LHCN-M2 (cell line): ENCODE measurements at places on chromosomes 3 and 15.
A peak's percentile ranks its signal among the peaks of the same experiment; 100 is the strongest.

DNA sequence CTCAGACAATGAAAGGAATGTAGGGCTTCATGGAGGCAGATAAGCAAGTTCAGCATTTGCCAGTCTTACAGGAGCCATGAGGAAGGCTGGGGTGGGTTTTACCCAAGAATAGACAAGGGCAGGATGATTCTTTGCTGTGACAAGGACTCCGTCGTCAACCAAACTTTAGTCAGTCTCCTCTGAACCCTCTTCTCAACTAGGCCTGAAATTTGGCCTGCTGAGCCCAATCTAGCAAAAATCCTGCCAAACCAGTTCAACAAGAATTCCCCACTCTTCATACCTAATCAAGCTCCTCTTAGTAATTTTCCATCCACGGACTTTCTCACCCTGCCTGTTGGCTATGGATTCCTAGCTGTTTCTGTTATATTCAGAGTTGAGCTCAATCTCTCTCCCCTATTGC is 280.5 kb downstream of the TBL1XR1 start:
- no peak for DNase-seq

DNA sequence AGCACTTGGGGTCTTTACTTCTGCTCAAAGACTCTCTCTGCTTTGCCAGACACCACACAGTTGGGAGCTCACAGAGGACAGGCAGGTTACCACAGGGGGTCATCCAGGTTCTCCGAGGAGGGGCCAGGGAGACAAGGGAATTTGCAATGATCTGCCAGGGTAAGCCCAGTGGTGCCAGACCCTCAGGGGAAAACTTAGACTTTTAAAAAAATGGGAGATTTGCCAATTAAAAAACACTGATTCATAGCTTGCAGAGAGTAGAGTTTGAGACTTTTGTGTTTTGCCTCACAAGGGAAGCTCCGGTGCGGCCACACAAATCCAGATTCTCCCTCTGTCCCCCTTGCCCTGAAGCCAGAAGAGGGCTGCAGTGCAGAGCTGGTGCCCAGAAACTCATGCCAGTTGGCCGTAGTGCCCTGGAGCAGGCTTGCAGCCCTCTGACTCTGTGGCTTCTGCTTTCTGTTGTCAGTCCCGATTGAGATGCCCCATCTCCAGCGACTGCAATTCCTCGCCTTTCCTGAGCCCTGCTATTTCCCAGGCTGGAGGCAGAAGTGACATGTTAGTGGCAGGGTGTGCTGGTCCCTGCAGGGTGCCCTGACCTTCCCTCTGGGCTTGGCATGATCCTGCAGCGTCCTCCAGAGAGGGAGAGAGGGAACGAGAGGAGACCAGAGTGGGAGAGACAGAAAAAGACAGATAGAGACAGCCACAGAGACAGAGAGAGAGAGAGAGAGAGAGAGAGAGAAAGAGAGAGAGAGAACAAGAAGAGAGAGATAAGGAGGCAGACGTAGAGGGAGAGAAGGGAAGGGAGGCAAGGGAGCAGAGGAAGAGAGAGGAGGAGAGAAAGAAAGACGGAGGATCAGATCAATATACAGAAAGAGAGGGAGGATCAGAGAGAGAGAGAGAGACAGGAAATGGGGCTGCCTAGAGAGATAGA is 46.0 kb downstream of the RHCG start:
- no peak for DNase-seq

- DNase-seq: peak; percentile 62
These were observed 171.3 kb upstream of the GADL1 start for GRCh38 chr3:31065765-31066164.

- DNase-seq: no peak
These were observed 389.0 kb downstream of the LSAMP start for GRCh38 chr3:116056280-116056679.

GRCh38 chr3:111764645-111765091 is 94.4 kb upstream of the PHLDB2 start:
- peak; percentile 63 for DNase-seq

GRCh38 chr3:115659253-115660220 is 36.2 kb downstream of the GAP43 start:
- DNase-seq: peak; percentile 13

DNA sequence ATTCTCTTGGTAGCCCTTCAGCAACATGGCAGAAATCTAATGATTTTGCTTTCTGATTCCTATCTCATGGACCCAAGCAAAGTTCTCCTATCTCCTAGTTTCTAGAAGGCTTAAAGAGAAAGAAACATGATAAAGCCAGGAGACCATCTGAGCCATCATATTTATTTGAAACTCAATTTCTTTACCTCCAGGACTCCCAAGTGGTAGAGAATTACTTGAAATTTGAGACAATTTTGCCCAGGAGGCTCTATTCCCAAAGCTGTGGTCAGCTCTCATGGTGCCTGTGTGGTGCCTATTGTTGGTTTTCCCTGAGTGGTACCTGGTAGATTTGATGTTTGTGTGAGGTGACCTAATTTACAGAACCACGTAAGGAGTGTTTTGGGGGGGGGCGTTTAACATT is 38.8 kb downstream of the CHP1 start:
- no peak for DNase-seq

- no peak for DNase-seq
These were observed 5.0 kb downstream of the RPLP1 start for GRCh38 chr15:69457304-69458280.

- no peak for DNase-seq
These were observed 2.8 kb downstream of the RRP9 start for GRCh38 chr3:51938780-51939425.

DNA sequence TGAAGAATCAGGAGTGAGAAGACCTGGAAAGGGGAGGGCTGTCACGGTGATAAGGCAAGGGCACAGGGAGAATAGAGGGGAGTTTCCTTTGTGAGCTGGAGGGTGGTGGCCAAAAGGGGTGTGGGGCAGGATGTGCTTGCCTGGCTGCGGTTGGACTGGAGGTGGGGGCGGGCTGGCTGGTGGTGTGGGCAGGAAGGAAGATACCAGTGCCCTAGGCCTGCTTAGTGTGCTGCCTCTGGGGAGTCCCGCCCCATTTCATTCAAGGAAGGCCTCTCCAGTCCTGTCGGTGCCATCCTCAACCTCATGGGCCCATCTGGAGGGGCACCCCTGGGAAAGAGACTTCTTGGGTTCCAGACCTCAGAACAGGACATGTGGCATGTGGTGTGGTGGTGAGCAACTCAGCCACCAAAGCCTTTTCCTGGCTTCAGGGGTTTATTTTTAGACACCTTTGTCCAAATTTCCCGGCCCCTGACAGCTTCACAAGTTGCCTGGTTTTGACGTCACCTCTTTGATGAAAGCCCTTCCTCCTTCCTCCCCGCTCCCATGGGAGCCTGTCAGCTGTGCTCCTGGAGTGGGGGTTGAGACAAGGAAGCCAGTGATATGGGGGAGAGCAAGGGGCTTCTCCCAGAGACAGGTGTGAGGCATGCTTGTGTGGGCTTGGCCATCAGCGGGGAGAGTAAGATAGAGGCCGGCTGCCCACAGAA is 15.6 kb downstream of the TEX264 start:
- peak; percentile 37 for DNase-seq

DNA sequence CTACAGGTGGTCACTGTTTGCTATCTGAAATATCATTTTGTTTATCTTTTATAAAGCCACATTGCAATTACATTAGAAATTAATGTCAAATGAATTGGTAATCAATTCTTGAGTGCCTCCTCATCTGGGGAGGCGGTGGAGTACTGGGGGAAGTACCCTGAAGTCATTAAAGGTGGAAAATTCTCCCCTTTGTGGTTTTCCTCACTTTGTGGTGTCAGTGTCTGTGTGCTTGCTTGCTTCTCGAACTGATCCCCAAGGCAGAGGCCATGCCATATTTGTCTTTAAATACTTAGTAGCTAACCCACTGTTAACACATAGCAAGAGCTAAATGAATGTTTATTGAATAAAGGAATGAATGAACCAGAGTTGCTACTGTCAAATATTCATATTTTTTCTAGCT is 40.5 kb upstream of the CCK start:
- DNase-seq: no peak

GRCh38 chr3:128701342-128702212 is 24.4 kb upstream of the RAB7A start:
- no peak for DNase-seq

GRCh38 chr15:63663906-63664305 is 66.7 kb downstream of the FBXL22 start:
- no peak for DNase-seq

GRCh38 chr3:127044996-127045395 is 62.1 kb downstream of the PLXNA1 start:
- DNase-seq: no peak

DNA sequence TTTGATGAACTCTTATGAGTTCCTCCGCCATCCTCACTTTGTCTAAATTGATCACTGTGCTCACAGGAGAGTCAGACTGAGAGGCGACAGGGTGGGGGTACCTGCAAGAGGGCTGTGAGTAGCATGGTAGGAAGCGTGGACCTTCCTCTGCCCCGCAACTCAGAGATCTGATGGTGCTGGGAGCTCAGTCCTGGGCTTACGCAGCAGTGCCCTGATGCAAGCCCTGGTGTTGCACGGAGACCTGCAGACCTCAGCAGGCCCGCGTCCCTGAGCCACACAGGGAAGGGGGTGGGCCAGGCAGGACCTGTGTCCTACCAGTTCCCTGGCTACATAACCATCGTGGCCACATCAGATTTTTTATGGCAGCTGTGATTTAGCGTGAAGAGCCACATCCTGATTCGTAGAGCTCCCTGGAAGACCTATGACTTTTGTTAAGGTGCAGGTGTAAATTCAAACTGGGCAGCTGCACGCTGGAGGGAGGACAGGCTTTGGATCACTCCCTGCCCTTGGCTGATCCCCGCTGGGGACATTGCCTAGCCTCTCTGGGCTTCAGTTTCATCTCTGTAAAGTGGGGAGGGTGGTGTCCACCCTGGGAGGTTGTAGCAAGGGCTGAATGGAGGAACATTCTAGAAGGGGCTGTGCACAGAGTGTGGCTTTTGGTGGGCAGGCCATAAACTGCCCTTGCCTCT is 176.1 kb downstream of the KLF13 start:
- no peak for DNase-seq

DNA sequence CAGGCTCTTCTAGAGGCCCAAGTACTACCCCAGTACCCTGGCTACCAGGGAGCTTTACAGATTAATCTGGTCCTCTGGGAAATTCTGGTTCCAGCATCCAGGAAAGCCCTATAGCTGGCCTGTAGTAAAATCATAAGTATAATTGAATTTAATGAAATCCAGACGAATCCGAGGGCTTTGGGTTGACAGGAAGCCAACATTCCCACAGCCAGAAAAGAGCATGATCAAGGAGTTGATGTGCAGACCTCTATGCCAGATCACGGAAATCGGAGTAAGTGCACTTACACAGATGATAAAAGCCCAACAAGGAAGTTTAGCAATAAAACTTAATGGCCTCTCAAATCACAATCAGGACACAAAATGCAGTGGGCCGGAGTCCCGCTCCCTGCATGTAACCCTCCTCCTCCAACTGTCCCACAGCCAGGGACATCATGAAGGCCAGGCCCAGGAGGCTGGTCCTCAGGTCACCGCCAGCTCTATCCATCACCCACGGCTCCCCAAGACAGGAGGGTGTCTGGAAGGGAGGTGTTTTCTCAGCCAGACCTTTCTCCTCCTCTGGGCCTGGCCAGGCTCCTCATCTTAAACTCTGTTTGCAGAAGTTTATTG is 62.8 kb upstream of the SEC22A start:
- DNase-seq: no peak

DNA sequence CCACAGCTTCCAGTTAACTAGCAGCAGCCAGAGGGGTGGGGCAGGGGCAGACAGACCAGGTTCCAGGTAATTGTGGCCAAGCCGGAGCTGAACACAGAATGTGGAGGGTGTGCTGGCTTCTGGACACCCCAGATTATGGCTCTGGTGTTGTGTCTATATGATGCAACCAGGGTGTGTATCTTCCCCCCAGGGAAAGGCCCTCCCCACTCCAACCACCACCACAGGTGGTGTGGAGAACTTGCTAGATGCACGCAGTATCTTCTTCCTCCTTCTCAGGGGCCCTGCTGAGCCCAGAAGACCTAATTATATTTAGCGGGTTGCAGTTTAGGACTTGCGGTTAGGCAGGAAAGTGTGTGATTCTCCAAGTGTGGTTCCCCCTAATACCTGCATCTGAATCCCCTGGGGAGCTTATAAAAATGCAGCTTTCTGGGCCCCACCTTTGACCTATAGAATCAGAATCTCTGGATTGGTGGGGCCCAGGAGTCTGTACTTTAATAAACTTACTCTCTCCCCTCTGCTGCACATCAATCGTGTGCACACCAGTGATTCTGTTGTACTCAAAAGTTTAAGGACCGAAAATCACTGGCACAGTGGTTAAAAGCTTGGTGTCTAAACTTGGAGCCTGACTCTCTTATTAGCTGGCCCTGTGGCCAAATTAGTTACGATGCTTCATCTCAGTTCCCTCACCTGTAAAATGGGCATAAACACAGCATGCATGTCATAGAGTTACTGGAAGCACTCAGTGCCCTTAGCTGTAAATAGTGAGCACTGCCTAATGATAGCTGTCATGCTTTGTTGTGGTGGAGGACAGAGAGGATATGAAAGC is 379.1 kb upstream of the PROK2 start:
- no peak for DNase-seq

DNA sequence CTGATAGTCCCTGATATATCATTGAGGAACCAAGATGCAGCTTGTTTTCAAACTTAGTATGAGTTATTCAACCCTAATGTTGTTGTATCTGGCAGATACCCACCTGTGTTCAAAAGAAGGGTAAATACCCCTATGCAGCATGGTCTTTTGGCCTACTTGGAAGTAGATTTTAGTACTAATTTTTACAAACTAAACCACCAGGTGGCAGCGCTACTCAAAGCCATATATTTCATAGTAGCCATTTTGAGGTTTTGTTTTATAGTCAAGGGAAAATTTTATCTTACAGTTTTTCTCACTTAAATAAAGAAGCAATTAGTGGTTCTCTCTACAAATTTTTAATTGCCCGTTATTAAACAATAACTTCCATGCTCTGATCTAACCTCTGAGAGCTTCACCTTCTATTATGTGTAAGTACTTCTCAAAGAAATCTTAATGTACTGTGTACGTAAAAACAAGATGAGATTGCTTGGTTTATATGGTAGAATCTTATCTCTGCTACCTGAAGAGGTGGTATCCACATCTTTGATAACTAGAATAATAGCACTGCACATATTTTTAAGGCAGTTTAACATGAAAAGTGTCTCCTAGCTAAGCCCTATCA is 31.5 kb upstream of the MLF1 start:
- DNase-seq: peak; percentile 43

DNA sequence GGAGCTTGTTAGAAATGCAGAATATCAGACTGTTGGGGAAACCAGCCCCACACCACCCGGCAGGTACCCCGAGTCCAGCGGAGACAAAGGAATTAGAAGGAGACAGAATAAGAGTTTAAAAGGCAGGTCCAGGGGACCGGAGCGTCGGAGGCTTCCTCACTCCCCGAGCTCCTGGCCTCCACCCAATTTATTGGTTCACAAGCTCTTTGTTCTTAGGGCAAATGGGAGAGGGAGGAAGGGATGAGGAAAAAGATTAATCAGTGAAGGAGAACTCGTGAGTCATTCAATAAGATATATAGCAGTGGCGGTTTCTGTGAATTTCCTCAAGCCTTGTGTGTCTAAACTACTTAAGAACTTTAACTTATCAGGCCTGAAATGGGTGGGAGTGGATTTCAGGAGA is 32.1 kb upstream of the WDR72 start:
- DNase-seq: no peak

GRCh38 chr15:73959801-73960200 is 32.3 kb downstream of the STOML1 start:
- DNase-seq: no peak
